GM12878 (cell line): ENCODE measurements at places on chromosomes 11 and 22. TPM values are rescaled to one million over a fixed set of nuclear protein-coding genes. Genes with fewer than 3 reads are reported as not detected.

The TRIM49 gene
- polyA plus RNA-seq, result not detected in 2 replicates

The APOBEC3B gene
- 39.7 and 45.1 TPM in 2 replicates for polyA plus RNA-seq

The C22orf42 gene
- polyA plus RNA-seq, result not detected in 2 replicates

The CCDC88B gene
- polyA plus RNA-seq, result 17.6 and 20.2 TPM in 2 replicates

The SCGB1C1 gene
- polyA plus RNA-seq, result not detected in 2 replicates

The ACER3 gene
- polyA plus RNA-seq, result 12.9 and 17.4 TPM in 2 replicates

The DEPDC5 gene
- polyA plus RNA-seq, result 22.5 and 23.1 TPM in 2 replicates

The CHRNA10 gene
- polyA plus RNA-seq, result 0.38 and 0.45 TPM in 2 replicates

The SLC1A2 gene
- polyA plus RNA-seq, result 0.17 and 0.29 TPM in 2 replicates

The MYOD1 gene
- not detected in 2 replicates for polyA plus RNA-seq

The ZNRF3 gene
- 0.14 and 0.20 TPM in 2 replicates for polyA plus RNA-seq

The CDC42EP2 gene
- 0.09 and 0.20 TPM in 2 replicates for polyA plus RNA-seq

The MISFA gene
- 1.7 and 2.3 TPM in 2 replicates for polyA plus RNA-seq

The NADSYN1 gene
- 66.0 and 66.7 TPM in 2 replicates for polyA plus RNA-seq

The PATE2 gene
- not detected in 2 replicates for polyA plus RNA-seq

The CRYBB2 gene
- not detected in 2 replicates for polyA plus RNA-seq

The ME3 gene
- polyA plus RNA-seq, result not detected in 2 replicates
